GM23248 (cell line): ENCODE measurements at places on chromosomes 7 and 10. TPM values are rescaled to one million over a fixed set of nuclear protein-coding genes. Genes with fewer than 3 reads are reported as not detected.

DNA sequence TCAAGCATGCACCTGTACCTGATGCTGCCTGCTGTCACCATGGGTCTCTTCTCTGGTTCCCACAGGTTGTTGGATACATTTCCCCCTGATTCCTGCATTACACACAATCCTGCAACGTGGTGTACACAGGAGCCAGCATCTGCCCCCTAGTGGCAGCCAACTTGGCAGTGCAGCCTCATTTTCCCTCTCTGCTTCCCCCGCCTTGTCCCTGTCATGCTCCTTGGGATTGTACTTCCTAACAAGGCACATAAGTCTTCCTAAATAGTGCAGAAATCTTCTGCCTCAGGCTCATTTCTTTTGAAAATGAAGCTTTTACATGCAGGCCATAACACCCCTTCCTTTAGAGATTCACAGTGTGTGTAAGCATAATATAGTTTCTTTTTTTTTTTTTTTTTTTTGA is 387.5 kb downstream of the CCSER2 start:
- H3K36me3 ChIP-seq: no peaks in the 10 kb centered on the region
- H3K27me3 ChIP-seq: no peaks in the 10 kb centered on the region
- no peak overlapping the region for H3K4me3 ChIP-seq
- DNase-seq: peak; percentile 35

The DGKI gene
- total RNA-seq: 21.1 and 25.9 TPM in 2 replicates

The CALD1 gene
- 674 and 698 TPM in 2 replicates for total RNA-seq

The ZNF398 gene
- 8.1 and 12.5 TPM in 2 replicates for total RNA-seq

DNA sequence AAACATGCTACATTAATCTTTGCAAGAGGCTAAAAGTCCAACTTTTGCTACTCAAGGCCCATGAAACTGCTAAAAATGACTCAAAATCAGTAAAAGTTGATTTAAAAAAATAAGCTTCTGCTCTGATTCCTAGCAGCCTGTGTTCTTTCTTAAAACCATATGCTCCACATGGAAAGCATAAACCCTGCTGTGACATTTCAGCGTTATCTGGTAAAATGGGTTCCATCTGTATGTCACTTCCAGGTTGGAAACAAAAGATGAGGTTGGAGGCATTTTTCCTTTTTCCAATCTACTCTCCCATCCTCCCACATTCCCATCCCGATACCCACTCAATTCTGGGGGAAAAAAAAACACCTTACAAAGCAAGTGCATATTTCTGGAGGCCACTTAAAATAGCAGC is 439.5 kb downstream of the NEBL start:
- no peak overlapping the region for H3K27ac ChIP-seq
- no peak overlapping the region for H3K4me3 ChIP-seq
- H3K36me3 ChIP-seq: no peaks in the 10 kb centered on the region

GRCh38 chr7:121187676-121188075 is 141.1 kb upstream of the WNT16 start:
- H3K27me3 ChIP-seq: no peaks in the 10 kb centered on the region
- H3K36me3 ChIP-seq: no peaks in the 10 kb centered on the region
- H3K27ac ChIP-seq: no peak overlapping the region
- H3K4me3 ChIP-seq: no peak overlapping the region
- peak; percentile 17 for DNase-seq
- H3K4me1 ChIP-seq: peaks cover 4% of the 10 kb centered on the region; the same call in 1 of the 2 replicates

DNA sequence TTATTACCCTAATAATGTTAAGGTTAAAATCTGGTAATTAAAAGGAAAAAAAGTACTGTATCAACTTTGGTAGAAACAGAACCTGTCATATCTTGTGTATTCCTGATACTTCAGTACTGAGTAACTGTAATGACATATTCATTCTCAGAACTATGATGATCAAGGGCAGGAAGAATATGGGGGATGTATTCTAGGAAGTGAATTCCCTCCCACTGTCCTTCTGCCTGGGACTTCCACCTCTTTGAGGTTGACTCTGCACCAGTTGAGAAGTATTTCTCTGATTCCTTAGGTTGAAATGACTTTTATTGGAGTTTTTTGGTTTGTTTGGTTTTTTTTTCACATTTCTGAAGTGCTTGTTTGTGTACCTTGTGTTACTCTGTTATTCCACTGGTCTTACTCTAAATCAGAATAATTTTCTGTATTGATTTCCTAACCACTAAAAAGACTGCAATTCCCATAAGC is 36.9 kb downstream of the WASL start:
- DNase-seq: peak; percentile 9
- no peak overlapping the region for H3K4me3 ChIP-seq
- H3K4me1 ChIP-seq: peaks cover 47% of the 10 kb centered on the region
- peaks cover 17% of the 10 kb centered on the region; the same call in 1 of the 2 replicates for H3K36me3 ChIP-seq
- no peaks in the 10 kb centered on the region for H3K27me3 ChIP-seq
- H3K27ac ChIP-seq: no peak overlapping the region

DNA sequence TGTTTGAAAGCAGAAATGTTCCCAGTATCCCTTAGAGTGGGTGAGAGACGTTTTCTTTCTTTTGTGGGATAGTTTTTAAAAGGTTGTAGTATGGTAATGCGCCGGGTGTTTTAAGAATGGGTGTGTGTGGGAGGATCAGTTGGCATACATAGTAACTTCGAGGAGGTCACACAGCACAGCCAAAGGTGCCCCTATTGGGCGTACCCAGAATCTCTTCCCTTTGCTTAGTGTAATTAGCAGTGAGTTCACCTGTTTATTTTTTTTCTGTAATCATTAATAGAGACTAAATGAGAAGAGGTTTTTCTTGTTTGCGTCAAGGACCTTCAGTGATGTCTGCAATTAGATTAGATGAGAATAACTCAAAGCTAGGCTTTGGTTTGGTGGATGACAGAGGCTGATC is 1.5 kb downstream of the PLEKHA8 start:
- no peaks in the 10 kb centered on the region for H3K27me3 ChIP-seq

- H3K36me3 ChIP-seq: no peaks in the 10 kb centered on the region
- no peak overlapping the region for H3K4me3 ChIP-seq
- H3K27ac ChIP-seq: no peak overlapping the region
- peaks cover 11% of the 10 kb centered on the region for H3K4me1 ChIP-seq
- DNase-seq: peak; percentile 17
These were observed 51.7 kb downstream of the PROSER2 start for GRCh38 chr10:11874568-11875493.

DNA sequence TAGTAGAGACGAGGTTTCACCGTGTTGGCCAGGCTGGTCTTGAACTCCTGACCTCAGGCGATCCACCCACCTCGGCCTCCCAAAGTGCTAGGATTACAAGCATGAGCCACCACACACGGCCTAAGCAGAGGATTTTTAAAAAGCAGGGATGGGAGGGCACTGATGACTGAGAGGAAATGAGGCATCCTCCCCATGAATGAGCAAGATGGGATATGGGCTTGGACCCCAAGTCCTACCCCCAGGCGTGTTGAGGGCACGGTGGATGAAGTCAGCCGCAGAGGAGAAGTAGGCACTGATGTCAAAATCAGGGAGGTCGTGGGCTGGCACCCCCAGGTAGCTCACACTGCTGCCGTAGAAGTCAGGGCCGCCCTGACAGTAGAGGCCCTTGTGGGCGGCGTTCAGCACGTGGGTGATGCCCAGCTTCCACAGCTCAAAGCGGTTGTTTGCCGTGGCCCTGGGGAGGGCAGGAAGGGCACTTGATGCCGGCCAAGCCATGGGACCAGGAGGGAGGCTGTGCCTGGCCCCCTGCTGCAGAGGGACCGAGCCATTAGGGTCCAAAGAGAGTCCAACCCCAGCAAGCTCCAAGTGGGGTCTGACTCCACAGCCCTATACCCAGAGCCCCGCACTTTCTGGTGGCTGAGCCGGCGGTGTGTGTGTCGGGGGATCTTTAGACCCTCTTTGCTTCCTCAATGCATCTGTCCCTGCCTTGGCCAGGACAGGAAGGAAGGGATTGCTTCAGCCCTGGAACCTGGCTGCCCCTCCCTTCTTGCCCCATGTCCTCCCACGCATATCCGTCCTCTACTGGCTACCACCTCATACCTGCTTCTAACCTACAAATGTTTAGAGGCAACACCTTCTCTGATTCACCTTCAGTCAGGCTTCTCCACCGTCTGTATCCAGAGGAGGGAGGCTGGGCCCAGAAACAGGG is 3.4 kb upstream of the SAMD8 start:
- no peak for DNase-seq
- H3K27me3 ChIP-seq: no peaks in the 10 kb centered on the region
- H3K4me1 ChIP-seq: peaks cover 5% of the 10 kb centered on the region
- H3K27ac ChIP-seq: no peak overlapping the region

DNA sequence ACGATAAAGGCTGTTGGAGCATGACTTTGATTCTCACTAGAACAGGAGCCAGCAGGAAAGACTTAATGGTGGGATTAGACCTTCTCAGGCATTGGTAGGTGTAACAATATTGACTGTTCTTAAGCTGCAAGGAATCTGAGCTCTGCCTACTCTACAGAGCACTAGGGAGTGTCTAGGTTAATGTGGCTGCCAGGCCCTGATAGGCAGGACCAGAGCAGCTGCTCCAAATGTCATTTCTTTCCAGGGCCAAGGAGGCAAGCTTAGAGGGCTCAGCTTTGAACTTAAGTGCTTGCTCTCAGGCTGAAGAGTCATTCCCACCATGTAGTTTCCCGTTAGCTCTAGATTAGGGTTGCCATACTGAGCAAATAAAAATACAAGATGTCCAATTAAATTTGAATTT is 96.8 kb downstream of the RAB18 start:
- no peak for DNase-seq
- no peak overlapping the region for H3K27ac ChIP-seq
- H3K27me3 ChIP-seq: no peaks in the 10 kb centered on the region
- no peak overlapping the region for H3K4me3 ChIP-seq
- no peaks in the 10 kb centered on the region for H3K4me1 ChIP-seq
- H3K36me3 ChIP-seq: no peaks in the 10 kb centered on the region

The SORCS1 gene
- total RNA-seq: not detected in 2 replicates

- no peaks in the 10 kb centered on the region for H3K36me3 ChIP-seq
- DNase-seq: no peak
- H3K27me3 ChIP-seq: no peaks in the 10 kb centered on the region
- peaks cover 15% of the 10 kb centered on the region for H3K4me1 ChIP-seq
These were observed 80.3 kb upstream of the RHOBTB1 start for GRCh38 chr10:61024151-61024855.

DNA sequence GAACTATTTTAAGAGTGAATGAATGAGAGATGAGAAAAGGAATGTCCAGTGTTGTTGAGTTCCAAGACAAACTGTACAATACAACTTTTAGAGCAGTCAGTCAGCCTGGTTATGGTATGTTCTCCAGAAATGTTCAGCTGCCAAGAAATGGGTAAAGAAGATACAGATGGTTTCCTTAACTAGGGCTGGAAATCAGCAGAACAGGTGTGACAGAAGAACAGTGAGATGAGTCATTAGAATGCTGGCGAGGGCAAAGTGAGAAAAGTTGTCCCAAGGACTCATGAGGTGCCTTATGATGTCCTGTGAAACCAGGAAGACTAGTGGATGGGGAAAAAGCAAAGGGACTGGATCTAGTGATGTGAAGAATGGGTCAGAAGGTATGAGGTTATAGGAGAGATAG is 20.8 kb upstream of the SEPTIN7 start:
- no peak for DNase-seq
- no peaks in the 10 kb centered on the region for H3K27me3 ChIP-seq
- no peaks in the 10 kb centered on the region for H3K36me3 ChIP-seq
- H3K27ac ChIP-seq: no peak overlapping the region
- H3K4me3 ChIP-seq: no peak overlapping the region

GRCh38 chr10:25849988-25850387 is 84.0 kb upstream of the MYO3A start:
- H3K4me3 ChIP-seq: no peak overlapping the region
- no peaks in the 10 kb centered on the region for H3K4me1 ChIP-seq
- no peaks in the 10 kb centered on the region for H3K36me3 ChIP-seq
- no peaks in the 10 kb centered on the region for H3K27me3 ChIP-seq

The RNF148 gene
- total RNA-seq: 0.25 TPM in 1 of 2 replicates, not detected in the other

DNA sequence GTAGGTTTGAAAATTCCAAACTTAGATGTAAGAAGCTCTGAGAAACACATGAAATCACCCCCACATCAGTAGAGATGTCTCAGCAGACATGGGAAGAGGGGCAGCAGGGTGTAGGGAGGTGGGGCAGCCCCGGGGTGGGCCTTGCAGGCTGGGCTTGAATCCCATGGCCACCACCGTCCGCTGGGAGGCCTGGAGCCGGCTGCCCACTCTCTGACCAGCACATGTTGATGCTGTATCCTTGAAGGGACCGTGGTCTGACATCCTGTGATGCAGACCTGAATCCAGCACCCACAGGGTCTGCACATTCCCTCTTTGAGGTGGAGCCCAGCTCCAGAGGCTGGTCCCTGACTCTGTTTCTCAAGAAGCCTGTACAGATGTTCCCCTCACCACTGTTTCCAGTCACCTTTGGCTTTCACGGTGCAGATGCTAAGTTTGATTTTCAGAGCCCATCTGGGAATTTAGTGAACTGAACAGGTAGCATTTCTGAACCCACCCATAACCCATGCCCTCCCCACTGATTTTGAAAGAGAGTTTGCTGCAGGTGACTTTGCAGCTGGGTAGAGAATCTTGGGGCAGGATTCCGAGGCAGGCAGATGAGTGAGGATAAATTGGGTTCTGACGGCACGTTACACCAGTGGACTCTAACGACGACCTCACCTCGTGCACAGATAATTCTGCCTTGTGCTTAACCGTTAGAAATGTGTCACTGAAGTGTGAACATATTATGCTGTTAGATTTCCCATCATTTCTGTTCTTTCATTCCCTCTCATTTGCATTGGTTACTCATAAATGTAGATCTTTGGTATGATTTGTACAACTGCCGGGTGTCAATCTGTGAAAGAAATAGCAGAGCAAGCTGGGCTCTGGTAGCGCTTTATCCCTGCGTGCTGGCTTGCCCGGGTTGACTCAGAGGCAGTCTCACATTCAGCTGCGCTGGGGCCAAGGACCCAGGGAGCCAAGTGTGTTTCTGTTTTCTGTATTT is 45.7 kb downstream of the IKZF1 start:
- DNase-seq: no peak
- H3K36me3 ChIP-seq: no peaks in the 10 kb centered on the region
- peaks cover 56% of the 10 kb centered on the region for H3K27me3 ChIP-seq
- no peaks in the 10 kb centered on the region for H3K4me1 ChIP-seq

GRCh38 chr7:106551936-106552335 is 109.0 kb downstream of the CCDC71L start:
- no peak overlapping the region for H3K4me3 ChIP-seq
- no peaks in the 10 kb centered on the region for H3K36me3 ChIP-seq
- no peak for DNase-seq
- H3K27ac ChIP-seq: no peak overlapping the region
- H3K4me1 ChIP-seq: no peaks in the 10 kb centered on the region
- no peaks in the 10 kb centered on the region for H3K27me3 ChIP-seq

DNA sequence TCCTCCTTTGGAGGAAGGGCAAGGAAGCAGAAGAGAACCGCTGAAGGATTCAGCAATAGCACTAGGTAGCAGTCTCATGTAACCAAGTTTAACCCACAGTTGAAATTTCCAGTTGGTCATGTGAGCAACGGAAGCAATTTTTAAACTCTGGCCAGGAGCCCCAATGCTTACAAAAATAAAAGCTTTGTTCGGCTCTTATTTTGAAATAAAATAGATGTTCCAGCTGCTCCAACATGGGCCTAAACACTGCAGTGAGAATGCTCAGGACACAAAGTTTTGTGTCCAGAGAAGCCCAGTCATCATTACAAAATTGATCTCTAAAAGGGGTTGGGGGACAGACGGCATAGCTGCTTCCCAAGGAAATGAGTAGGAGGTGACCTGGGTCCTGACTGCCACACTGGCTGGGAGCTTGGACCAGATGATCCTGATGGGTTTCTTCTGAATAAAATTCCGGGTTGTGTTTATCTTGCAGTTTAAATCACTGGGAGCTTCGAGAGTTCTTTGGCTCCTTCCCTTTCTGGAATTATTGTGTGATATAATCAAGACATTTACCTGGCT is 452 bp upstream of the TMEM140 start:
- no peaks in the 10 kb centered on the region for H3K27me3 ChIP-seq
